Esophagus muscularis mucosa (tissue), 4 donors: ENCODE measurements at places on chromosomes 1 and 21. TPM values are rescaled to one million over a fixed set of nuclear protein-coding genes. Genes with fewer than 3 reads are reported as not detected.

Gene CD1B
- not detected for total RNA-seq

Gene MRPL24
- total RNA-seq = 67.4 TPM

Gene FUBP1
- 48.2 TPM for total RNA-seq

Gene FAM163A
- total RNA-seq = 0.50 TPM

Gene RIPPLY3
- not detected for total RNA-seq

Gene LCE1B
- total RNA-seq = not detected

Gene DCDC2B
- total RNA-seq = not detected

Gene SIM2
- not detected for total RNA-seq

Gene RNU1-1
- total RNA-seq = under 0.01 TPM
